Gastrocnemius medialis (tissue), 4 donors: ENCODE measurements at places on chromosomes 13 and 19.

- no peaks in the 10 kb centered on the region for H3K27me3 ChIP-seq
These were observed 48.1 kb downstream of the ZNF93 start for GRCh38 chr19:19948800-19949199.

DNA sequence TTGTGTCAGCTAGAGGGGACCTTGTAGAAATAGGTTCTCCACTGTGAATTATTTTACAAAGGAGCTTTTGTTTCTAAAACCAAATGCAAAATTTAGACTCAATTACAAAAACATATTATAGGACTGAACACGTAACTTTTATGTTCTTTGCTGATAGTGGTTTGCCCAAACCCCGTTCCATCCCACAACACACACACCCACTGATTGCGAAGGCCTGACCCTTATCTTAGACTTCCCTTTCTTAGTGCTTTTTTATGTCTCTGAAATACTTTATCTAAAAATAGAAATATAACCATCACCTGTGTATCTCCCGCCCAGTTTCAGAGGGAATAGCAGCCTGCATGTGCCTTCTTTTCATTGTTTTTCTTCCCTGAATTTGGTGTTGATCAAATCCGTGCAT is 13.0 kb downstream of the CCNA1 start:
- no peaks in the 10 kb centered on the region for H3K4me1 ChIP-seq
- no peak overlapping the region for H3K27ac ChIP-seq
- H3K36me3 ChIP-seq = no peaks in the 10 kb centered on the region
- no peaks in the 10 kb centered on the region for H3K27me3 ChIP-seq

DNA sequence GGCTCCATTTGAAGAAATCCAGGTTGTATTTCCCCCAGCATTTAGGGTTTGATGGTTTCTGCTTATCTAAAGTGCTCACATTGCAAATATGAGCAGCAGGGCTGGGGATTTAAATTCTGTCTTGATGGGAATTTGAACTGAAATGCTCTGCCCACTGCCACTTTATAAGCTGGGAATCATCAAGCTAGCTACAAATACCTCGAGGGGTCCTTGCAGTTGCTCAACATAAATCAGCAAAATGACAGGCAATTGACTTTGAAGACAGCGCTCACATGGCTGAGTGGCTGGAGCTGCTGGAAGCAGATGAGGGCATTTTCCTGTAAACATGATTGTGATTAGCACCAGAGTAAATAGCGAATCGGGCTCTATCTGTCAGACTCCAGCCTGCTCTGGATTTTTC is 39.4 kb upstream of the MEDAG start:
- H3K4me1 ChIP-seq = peaks cover 23% of the 10 kb centered on the region
- no peaks in the 10 kb centered on the region for H3K36me3 ChIP-seq
- no peak overlapping the region for H3K27ac ChIP-seq
- no peak overlapping the region for H3K4me3 ChIP-seq

- no peak for DNase-seq
- H3K27ac ChIP-seq = no peak within 1 kb of the TSS
- H3K4me1 ChIP-seq = no peaks in the 10 kb centered on the region
- no peak within 1 kb of the TSS for H3K4me3 ChIP-seq
These were observed at the start of gene HIPK4 for GRCh38 chr19:40390084-40390742. TSS of gene HIPK4 (minus strand) at chr19:40390181. CDS start at chr19:40389902, 279 bp downstream.

DNA sequence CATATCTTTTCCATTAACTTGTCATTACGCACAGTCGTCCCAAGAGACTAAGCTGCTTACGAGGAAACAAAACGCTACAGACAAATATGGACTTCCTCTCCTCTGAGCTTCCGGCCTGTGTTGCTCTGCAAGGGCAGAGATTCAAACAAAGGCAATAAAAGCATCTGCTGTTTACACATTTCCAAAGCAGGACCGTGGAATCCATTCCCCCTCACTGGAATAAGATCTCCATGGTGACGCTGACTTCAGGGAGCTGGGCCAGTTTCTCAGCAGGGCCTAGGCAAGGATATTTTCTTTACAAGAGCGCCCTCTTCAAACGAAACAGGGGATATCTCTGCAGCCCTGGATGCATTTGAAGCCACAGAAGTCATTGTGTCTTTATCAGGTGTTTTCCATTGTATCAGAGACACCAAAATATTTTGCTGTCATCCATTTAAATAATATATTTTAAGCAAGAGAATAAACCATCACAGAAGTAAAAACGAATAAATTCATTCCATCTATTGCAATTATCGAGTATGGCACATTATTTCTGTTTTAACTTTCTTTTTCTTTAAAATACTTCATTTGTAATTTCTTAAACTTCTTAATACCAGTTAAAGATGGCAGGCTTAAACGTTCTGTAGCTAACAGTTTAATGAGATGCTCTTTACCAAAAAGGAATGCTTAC is 177.5 kb downstream of the DCLK1 start:
- H3K4me1 ChIP-seq = peaks cover 30% of the 10 kb centered on the region
- DNase-seq = peak; percentile 65
- H3K27me3 ChIP-seq = no peaks in the 10 kb centered on the region
- H3K27ac ChIP-seq = peak overlapping the region; percentile 20
